ENCODE measurements at places on chromosomes 2 and 18.

GRCh38 chr2:24749069-24749691 is 44.0 kb downstream of the PTRHD1 start:
- no peak for DNase-seq

DNA sequence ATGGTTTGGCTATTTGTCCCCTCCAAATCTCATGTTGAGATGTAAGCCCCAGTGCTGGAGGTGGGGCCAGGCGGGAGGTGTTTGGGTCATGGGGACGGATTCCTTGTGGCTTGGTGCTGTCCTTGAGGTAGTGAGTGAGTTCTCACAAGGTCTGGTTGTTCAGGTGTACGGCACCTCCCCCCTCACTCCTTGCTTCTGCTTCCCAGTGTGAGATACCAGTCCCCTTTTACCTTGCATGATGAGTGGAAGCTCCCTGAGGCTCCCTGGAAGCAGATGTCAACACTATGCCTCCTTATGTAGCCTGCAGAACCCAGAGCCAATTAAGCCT is 232.6 kb downstream of the LDLRAD4 start:
- no peak for DNase-seq

DNA sequence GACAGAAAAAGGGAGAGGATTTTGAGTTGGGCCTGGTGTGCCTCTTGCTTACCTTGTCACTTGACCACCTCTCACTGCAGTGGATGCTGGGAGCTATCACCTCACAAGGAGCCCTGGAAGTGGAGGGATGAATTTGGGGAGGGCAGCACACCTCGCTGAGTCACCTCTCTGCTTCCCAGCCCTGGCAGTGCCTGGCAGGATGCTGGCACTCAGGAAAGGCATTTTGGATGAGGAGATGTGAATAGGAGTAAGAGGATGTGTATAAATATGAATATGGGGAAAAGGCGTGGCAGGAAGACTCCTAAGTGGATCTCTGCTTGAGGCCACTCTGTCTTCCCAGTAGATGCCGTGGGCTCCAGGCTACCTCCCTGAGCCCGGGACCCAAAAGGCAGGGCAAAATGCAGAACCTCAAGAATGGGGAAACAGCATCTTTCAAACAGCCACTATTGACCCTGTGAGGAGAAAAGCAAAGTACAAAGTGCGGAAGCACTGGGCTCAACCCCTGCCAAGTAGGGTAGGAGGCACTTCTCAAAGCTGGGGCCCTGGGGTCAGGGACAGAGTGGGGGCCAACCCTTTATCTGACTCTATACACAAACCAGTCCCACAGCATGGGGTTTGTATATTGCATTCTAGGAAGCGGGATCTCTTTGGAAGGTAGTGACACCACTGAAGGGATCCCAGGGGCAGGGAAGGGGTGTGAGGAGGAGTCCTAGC is 164.5 kb upstream of the GLI2 start:
- no peak for DNase-seq

DNA sequence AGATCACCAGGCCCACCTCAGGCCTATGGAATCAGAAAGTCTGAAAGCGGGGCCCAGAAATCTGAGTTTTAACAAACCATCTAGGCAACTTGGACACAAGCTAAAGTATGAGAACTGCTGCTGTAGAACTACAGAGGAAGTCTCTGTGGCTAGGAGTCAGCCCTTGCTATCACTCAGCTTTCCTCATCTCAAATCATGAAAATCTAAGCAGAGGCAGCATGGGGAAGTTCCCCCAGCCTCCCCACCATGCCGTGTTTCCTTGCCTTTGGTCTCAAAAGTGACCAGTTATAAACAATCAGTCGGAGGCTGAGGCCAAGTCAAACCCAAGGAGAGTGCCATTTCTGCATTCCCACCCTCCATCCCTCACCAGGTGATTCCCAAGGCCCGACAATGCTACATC is 404.7 kb downstream of the BCL11A start:
- DNase-seq = no peak

DNA sequence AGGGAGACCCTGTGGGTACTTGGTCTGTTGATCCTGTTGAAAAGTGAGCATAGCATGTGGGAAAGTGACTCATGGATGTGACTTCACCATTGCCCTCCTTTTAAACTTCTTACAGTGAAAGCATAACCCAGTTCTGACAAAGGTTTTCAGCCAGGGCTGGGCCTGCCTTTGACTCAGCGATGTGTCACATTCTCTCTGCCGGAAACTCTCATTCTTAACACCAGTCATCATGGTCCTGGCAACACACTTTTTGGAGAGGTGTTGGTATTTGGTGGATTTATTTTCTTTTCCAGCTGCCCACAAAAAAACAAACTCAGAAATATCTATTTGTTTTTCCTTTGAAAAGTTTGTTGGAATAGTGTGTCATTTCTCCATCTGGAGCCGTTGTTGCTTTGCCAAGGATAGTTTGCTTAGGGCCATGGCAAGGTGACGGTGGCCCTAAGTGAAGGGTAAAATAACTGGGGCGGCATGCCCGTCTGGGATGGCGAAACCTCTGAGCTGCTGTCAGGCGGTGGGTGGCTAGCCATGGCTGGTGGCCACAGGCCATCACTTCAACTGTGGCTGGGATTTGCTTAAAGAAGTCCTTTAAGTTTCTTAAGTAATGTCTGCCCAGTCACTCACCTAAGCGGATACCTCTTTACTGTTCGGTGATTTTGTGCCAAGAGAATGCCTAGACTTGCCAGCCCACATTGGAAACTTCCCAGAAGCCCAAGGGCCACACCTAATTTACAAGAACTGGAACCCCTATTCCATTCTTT is 123.3 kb downstream of the LTBP1 start:
- DNase-seq = no peak

GRCh38 chr2:191328150-191328809 is 83.1 kb downstream of the MYO1B start:
- no peak for DNase-seq

DNA sequence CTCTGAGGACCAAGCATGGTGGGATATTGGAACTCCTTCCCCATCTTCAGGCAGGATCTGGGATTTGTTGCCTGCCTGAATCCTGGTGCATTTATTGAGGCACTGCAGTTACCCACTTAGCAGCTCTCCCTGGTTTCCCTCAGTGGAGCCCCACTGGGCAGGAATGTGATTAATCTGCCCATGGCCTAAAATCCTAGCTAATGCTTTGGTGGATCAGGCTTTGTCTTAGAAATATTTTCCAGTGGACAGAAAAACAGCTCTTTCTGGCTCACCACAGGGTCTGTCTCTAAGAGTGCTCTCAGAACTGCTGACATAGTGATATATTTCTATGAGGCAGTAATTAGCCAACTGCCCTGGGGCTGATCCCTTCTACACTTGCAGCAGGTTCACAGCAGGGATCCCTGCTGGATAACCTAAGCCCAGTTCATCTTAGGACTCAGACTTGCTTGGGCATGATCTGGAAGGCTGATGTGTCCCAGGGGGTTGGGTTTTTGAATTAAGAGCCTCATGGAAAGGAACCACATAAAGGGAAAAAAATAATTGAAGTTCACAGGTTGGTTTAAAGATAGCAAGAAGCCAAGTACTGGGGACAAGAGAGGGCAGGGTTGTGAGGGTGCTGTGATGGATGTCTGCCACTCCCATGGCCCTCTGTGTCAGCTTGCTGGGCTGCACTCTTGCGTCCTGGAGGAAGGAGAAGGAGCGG is 44.3 kb upstream of the ZDBF2 start:
- DNase-seq = no peak

- no peak for DNase-seq
These were observed 1.4 kb upstream of the SIX2 start for GRCh38 chr2:45010702-45011012.

- no peak for DNase-seq
These were observed 5.4 kb downstream of the METTL21A start for GRCh38 chr2:207619764-207620203.

GRCh38 chr2:3454802-3455201 is 64.5 kb downstream of the ADI1 start:
- DNase-seq = no peak
